ENCODE measurements at places on chromosomes 13 and 19. TPM values are rescaled to one million over a fixed set of nuclear protein-coding genes. Genes with fewer than 3 reads are reported as not detected.

GRCh38 chr19:17322854-17323253 lies 11.8 kb downstream of the ANO8 start:
- no peak for DNase-seq

The CCL25 gene
- total RNA-seq = not detected

DNA sequence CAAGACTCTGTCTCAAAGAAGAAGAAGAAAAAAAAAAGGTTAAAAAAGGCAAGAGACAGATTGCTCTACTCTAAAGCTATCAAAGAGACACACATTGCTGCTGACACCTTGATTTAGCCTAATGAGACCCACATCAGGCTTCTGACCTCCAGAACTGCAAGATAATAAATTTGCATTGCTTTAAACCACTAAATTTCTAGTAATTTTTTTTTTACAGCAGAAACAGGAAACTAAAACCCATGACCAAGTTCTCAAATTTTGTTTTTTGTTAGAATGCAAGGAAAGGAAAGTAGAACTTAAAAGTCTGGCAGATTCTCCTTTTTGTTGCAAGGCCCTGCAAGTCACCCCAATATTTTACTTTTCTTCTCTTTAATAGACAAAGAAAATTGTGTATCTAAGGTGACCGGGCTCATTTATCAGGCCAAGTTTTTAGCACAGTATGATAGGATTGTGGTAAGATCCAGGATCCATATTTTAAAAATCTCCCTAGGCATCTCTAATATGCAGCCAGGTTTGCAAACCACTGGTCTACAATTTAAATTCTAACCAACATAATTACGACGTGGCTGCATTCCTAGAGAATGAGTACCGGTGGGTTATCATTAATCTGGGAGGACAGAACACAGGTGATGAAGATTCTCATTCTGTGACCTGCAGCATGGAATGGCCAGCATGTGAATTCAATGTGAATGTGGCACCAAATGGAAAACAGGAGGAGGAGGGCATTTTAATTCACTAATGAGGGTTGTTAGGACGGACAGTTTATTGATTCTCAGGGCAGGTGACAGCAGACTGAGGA lies 56.7 kb upstream of the MED4 start:
- DNase-seq = no peak

GRCh38 chr13:110912651-110913051 lies 2.2 kb downstream of the ANKRD10 start:
- DNase-seq = no peak

The TRPM4 gene
- 32.5 TPM for total RNA-seq

DNA sequence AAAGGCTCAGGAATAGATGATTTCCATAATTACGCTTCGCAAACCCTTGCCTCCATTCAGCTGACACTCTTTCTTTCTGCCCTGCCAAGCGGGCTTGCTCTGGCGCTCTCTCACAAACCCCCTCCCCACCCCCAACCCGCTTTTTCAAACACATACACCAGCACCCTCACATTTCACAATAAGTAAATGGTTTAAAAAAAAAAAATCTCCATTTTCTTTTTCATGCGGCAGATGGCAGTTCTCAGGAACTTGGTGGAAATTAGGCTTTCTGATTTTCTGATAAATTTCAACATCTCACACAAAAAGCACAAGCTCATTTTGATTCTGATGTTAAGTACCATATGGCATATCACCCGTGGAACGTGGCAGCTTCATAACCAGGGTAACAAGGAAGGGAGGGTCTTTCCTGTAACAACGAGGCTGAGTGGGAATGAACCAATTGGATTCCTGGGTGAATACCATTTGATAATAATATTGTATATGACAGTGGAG lies 43.8 kb downstream of the C13orf42 start:
- DNase-seq = no peak

DNA sequence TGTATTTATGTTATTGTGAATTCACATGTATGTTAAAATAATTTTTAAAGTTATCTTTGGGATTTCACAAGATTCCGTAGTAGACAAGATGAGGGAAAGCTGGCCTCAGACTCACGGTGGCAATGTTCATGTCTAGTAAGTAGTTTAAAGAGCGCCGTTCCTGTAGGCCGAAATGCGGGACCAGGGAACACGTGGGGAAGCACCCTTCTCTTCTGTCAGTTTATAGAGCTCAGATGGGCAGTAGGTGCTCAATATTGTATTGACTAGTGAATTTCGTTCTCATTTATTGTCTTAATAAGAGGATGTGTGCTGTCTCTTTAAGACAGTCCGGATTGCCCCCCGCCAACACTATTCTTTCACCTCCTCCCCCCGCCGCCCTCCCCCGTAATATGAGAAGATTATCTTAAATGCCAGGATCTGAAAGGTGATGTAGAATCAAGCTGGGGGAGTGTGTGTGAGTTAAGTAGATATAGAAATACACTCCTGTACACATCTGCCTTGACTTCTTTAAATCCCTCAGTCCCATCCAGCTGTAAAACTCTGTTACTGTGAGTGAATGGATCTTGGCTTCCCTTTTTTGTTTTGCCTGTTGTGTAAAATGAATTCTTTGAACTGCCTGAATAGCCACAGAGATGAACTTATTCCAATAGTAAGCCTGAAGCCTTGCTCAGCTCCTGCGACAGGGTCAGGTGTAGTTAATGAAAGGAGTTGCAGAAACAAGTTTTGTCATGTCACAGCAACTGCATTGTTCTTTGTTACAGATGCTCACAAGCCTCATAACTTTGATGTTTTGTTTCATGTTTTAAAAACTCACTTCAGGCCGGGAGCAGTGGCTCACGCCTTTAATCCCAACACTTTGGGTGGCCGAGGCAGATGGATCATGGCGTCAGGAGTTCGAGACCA lies 1.3 kb downstream of the LAMP1 start:
- DNase-seq = no peak

The ZNF575 gene
- total RNA-seq = 5.3 TPM

The CABP5 gene
- total RNA-seq = not detected

- DNase-seq = no peak
These were observed at the start of gene AMH for GRCh38 chr19:2249010-2249866. Gene AMH (plus strand): TSS chr19:2249323. CDS start chr19:2249333, 10 bp downstream.

GRCh38 chr13:35518337-35518946 lies 42.0 kb upstream of the MAB21L1 start:
- no peak for DNase-seq

- no peak for DNase-seq
These were observed 33.3 kb upstream of the NFIC start for GRCh38 chr19:3333020-3333583.

- DNase-seq = no peak
These were observed 3.5 kb downstream of the NLRP2 start for GRCh38 chr19:54969647-54970046.

- DNase-seq = peak; percentile 90
These were observed at the start of gene B3GNT8 for GRCh38 chr19:41426952-41427646. Gene B3GNT8 (minus strand): TSS chr19:41427374. CDS start chr19:41426778, 596 bp downstream.

- peak; percentile 70 for DNase-seq
These were observed 600 bp downstream of the UBE2S start for GRCh38 chr19:55406826-55407549.

DNA sequence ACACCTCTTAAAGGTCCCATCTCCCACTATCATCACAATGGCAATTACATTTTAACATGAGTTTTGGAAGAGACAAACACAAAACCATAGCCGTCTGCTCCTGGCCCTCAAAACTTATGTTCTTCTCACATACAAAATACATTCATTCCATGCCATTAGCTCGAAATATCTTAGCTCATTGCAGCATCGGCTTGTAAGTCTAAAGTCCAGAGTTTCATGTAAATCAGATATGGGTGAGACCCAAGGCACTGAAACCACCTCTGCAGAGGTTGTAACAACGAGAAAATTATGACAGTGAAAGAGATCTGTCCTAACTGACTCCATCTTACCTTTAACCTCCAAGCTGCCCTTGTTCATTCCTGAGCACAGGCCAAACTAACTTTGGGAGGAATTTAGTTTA lies 635.0 kb upstream of the SPRY2 start:
- DNase-seq = no peak

DNA sequence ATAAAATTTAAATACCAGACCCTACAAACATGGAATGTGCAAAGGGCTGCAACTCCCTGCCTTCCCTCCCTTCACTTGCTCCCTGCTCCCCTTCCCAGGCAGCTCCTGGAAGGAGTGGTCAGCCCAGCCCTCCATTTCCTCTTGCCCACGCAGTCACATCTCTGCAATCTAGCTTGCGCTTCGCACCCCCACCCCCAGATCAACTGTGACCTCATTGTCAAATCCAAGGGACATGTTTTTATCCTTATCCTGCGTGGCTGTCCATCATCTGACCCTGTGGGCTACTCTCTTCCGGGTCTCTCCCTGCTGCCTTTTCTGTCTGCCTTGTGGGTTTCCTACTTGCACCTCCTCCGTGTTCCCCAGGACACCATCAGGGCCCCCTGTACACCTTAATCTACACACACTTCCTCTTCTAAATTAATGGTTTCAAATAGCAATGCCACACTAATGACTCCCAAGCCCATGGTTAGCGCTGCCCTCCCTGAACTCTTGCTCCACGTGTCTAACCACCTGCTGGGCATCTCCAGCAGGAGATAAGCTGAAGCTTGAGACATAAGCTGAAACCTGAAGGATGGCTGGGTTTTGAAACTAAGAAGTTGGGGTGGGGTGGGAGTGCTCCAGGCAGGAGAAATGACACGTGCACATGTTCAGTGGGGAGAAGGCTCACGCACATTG lies 118.3 kb downstream of the USP12 start:
- DNase-seq = no peak

The ZNF550 gene
- total RNA-seq = 11.3 TPM

- DNase-seq = no peak
These were observed 34.9 kb downstream of the LRCH1 start for GRCh38 chr13:46587807-46588418.

- DNase-seq = no peak
These were observed 16.9 kb downstream of the ERCC5 start for GRCh38 chr13:102862624-102863210.

GRCh38 chr13:93529961-93530360 lies 303.4 kb downstream of the GPC6 start:
- DNase-seq = no peak

- DNase-seq = no peak
These were observed 62.8 kb upstream of the ATP12A start for GRCh38 chr13:24617256-24618010.

The AMER2 gene
- 0.04 TPM for total RNA-seq

DNA sequence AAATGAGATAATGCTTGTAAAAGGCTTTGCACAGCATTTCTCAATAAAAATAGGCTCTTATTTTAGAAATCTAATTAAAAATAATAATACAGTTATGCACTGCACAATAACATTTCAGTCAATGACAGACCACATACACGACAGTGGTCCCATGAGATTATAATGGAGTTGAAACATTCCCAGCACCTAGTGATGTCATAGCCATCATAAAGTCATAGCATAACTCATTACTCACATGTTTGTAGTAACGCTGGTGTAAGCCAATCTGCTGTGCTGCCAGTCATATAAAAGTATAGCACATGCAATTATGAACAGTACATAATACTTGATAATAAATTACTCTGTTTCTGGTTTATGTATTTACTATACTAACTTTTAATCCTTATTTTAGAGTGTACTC lies 12.7 kb upstream of the SERPINE3 start:
- DNase-seq = no peak

DNA sequence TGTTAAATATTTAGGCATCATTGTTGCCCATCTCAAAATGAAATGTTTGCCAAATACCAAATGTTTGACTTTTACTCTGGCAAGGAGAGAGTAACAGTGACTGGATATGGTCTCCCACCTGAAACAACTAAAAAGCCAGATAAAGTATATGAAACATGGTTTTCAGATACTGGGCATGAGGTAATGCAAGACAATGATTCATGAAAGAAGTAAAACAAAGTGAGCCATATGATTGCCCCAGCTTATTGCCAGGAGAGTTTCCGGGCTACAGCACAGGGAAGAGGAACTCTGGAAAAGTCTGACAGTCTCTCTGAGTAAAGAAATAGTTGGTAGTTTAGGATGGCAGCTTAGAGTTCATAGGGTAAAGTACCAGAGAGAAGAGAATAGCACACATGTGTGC lies 354.6 kb downstream of the DNAJC15 start:
- DNase-seq = no peak

GRCh38 chr13:110236831-110237261 lies 70.1 kb downstream of the COL4A1 start:
- no peak for DNase-seq

GRCh38 chr19:46648961-46649960 lies 11.7 kb downstream of the DACT3 start:
- no peak for DNase-seq

GRCh38 chr19:43957891-43958290 lies 6.9 kb downstream of the ZNF221 start:
- DNase-seq = no peak

DNA sequence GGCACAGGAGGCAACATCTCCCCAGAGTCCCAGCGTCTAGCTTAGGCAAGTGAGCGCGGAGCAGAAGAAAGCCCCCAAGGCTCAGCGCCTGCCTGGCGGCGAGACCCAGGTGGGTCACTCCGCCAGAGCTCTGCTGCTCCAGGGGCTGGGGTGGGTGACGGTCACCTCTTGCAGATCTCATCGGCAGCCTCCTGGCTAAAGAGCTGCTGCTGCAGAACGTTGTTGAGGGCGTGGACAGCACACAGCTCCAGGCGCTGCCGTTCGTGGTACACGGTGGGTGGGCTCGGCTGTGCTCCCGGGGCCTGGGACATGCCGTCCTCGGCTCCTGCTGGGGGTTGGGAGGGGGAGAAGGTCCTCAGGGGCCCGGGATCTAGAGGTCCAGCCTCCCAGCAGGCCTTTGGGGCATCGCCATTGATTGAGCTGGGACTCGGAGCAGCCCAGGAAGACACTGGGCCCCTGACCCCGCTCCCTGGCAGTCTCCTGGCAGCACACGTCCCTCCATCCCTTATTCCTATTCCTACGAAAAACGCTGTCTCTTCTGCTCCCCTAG lies 795 bp downstream of the JOSD2 start:
- no peak for DNase-seq

DNA sequence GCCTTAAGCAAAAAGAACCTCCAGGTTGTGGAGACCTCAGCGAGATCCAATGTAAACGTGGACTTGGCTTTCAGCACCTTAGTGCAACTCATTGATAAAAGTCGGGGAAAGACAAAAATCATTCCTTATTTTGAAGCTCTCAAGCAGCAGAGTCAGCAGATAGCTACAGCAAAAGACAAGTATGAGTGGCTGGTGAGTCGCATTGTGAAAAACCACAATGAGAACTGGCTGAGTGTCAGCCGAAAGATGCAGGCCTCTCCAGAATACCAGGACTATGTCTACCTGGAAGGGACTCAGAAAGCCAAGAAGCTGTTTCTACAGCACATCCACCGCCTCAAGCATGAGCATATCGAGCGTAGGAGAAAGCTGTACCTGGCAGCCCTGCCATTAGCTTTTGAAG lies 58.5 kb downstream of the ARHGAP35 start:
- peak; percentile 15 for DNase-seq
